ENCODE measurements at places on chromosomes 12 and 14.
A peak's percentile ranks its signal among the peaks of the same experiment; 100 is the strongest.

GRCh38 chr14:105536691-105537579 is 10.6 kb downstream of the TMEM121 start:
- no peaks in the 10 kb centered on the region for H3K36me3 ChIP-seq
- H3K4me3 ChIP-seq = no peak overlapping the region
- H3K27ac ChIP-seq = no peak overlapping the region
- DNase-seq = no peak

- no peaks in the 10 kb centered on the region for H3K36me3 ChIP-seq
- no peak for DNase-seq
- H3K27ac ChIP-seq = no peak overlapping the region
- H3K27me3 ChIP-seq = peaks cover 5% of the 10 kb centered on the region
- H3K4me1 ChIP-seq = no peaks in the 10 kb centered on the region
Measured at GRCh38 chr14:90814806-90815571, 1.2 kb downstream of the TTC7B start.

- H3K27ac ChIP-seq = no peak overlapping the region
- no peaks in the 10 kb centered on the region for H3K36me3 ChIP-seq
- no peak overlapping the region for H3K4me3 ChIP-seq
Measured at GRCh38 chr12:81086342-81086741, 8.5 kb downstream of the ACSS3 start.

- no peak overlapping the region for H3K27ac ChIP-seq
- H3K4me3 ChIP-seq = no peak overlapping the region
- H3K36me3 ChIP-seq = no peaks in the 10 kb centered on the region
- peaks cover 5% of the 10 kb centered on the region for H3K4me1 ChIP-seq
Measured at GRCh38 chr14:55256586-55256985, 14.6 kb upstream of the FBXO34 start.

DNA sequence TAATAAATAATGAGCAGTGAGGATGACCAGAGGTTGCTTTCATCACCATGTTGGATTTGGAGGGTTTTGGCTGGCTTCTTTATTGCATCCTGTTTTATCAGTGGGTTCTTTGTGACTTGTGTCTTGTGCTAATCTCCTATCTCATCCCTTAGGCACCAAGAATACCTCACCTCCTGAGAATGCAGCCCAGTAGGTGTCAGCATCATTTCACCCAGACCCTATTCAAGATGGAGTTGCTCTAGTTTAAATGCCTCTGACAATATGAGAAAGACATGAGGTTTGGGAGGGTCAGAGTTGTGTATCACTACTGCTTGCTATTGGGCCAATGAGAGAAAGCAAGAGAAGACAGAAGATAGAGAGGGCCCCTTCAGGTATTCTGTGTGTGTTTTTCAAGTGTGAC is 592.2 kb downstream of the ETNK1 start:
- no peaks in the 10 kb centered on the region for H3K36me3 ChIP-seq
- no peaks in the 10 kb centered on the region for H3K27me3 ChIP-seq
- H3K4me1 ChIP-seq = no peaks in the 10 kb centered on the region

DNA sequence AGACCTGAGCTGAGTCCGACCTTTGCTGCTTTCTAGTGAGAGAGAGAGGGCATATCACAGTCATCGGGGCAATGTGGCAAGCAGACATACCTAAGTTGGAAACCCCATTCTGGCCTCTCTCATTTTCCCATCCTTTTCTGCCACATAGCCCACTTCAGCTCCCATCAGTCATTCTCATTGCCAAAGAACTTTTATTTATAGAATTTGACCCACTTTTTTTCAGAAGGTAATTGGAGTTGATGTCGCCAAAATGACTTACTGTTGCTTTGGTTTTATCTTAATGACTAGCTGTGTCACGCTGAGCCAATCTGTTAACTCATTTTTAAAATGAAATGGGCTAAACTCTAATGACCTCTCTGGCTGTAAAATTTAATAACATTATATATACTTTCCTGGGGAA is 63.9 kb upstream of the RMST start:
- no peak overlapping the region for H3K27ac ChIP-seq
- H3K36me3 ChIP-seq = no peaks in the 10 kb centered on the region
- no peak overlapping the region for H3K4me3 ChIP-seq
- DNase-seq = no peak

GRCh38 chr14:76772300-76773187 is 11.3 kb downstream of the VASH1 start:
- H3K27me3 ChIP-seq = no peaks in the 10 kb centered on the region
- no peak overlapping the region for H3K4me3 ChIP-seq
- H3K36me3 ChIP-seq = no peaks in the 10 kb centered on the region
- no peak for DNase-seq
- H3K4me1 ChIP-seq = peaks cover 30% of the 10 kb centered on the region

DNA sequence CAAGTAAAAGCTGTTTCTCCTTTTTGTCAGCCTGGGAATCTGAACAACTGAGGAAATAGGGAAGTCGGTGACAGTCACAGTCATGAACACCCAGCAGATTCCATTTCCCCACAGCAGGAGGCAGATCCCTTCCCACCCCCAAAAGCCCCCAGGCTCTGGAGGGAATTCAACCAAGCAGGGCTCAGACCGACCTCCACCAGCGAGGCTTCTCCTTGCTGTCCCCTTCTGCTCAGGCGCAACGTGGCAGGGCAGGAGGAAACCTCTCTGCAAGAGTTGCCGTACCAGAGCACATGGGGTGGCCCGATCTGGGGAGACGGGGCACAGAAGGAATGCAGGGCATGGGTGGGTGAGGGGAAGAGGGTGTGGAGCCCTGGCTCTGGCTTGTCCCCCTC is 319 bp downstream of the GALNT6 start:
- H3K27me3 ChIP-seq = peaks cover 41% of the 10 kb centered on the region
- no peaks in the 10 kb centered on the region for H3K36me3 ChIP-seq
- no peak for DNase-seq
- peak overlapping the region; percentile 35 for H3K4me3 ChIP-seq
- H3K4me1 ChIP-seq = peaks cover 8% of the 10 kb centered on the region

DNA sequence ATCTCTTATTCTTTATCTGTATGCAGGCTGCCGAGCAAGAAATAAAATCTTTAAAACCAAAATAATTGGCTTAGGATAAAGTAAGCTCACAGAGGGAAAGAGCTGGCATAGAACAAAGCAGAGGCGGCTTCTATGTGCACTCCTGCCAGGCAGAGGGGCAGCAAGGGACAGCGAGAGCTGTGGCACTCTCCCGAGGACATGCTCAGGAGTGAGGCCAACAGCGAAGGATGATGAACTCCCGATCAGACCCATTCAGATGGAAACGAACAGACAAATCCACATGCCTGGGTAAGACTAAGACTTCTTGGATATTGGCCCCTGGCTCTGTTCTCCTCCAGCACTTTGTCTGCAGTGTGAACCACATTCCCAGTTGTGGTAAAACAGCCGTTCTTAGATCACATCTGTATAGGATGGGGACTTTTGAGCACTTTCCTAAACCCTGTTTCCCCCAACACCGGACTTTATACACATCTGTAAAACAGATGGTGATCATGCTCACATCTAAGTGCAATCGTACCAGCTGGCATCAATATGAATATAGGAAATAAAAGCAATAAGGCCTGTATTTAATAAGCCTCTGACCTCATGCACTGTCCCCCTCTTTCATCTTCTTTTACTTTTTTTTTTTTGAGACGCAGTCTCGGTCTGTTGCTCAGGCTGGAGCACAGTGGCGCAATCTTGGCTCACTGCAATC is 134.1 kb downstream of the PPM1H start:
- H3K4me1 ChIP-seq = no peaks in the 10 kb centered on the region
- DNase-seq = no peak
- no peaks in the 10 kb centered on the region for H3K27me3 ChIP-seq
- no peak overlapping the region for H3K4me3 ChIP-seq

- H3K36me3 ChIP-seq = no peaks in the 10 kb centered on the region
- H3K27me3 ChIP-seq = no peaks in the 10 kb centered on the region
- H3K4me3 ChIP-seq = no peak overlapping the region
- DNase-seq = no peak
- H3K27ac ChIP-seq = no peak overlapping the region
- H3K4me1 ChIP-seq = peaks cover 12% of the 10 kb centered on the region
Measured at GRCh38 chr12:48961801-48962200, 4.5 kb upstream of the ARF3 start.

- no peak overlapping the region for H3K4me3 ChIP-seq
- peaks cover 3% of the 10 kb centered on the region for H3K4me1 ChIP-seq
- H3K36me3 ChIP-seq = no peaks in the 10 kb centered on the region
Measured at GRCh38 chr12:95594136-95594535, 42.9 kb upstream of the USP44 start.

- no peak overlapping the region for H3K27ac ChIP-seq
- no peak for DNase-seq
- H3K36me3 ChIP-seq = no peaks in the 10 kb centered on the region
- H3K27me3 ChIP-seq = no peaks in the 10 kb centered on the region
- no peak overlapping the region for H3K4me3 ChIP-seq
- peaks cover 13% of the 10 kb centered on the region for H3K4me1 ChIP-seq
Measured at GRCh38 chr12:29239336-29239735, 90.3 kb downstream of the FAR2 start.

- H3K27ac ChIP-seq = no peak overlapping the region
- no peaks in the 10 kb centered on the region for H3K4me1 ChIP-seq
- H3K27me3 ChIP-seq = no peaks in the 10 kb centered on the region
- H3K4me3 ChIP-seq = no peak overlapping the region
Measured at GRCh38 chr12:66268562-66268961, 33.7 kb upstream of the HELB start.

GRCh38 chr12:122084857-122085405 is 6.4 kb downstream of the MLXIP start:
- no peak overlapping the region for H3K27ac ChIP-seq
- H3K36me3 ChIP-seq = peaks cover 6% of the 10 kb centered on the region
- H3K27me3 ChIP-seq = no peaks in the 10 kb centered on the region
- no peak for DNase-seq
- H3K4me1 ChIP-seq = peaks cover 27% of the 10 kb centered on the region

GRCh38 chr12:86710109-86710508 is 453.9 kb upstream of the MGAT4C start:
- H3K4me1 ChIP-seq = peaks cover 7% of the 10 kb centered on the region
- no peaks in the 10 kb centered on the region for H3K27me3 ChIP-seq
- no peaks in the 10 kb centered on the region for H3K36me3 ChIP-seq
- H3K4me3 ChIP-seq = no peak overlapping the region

DNA sequence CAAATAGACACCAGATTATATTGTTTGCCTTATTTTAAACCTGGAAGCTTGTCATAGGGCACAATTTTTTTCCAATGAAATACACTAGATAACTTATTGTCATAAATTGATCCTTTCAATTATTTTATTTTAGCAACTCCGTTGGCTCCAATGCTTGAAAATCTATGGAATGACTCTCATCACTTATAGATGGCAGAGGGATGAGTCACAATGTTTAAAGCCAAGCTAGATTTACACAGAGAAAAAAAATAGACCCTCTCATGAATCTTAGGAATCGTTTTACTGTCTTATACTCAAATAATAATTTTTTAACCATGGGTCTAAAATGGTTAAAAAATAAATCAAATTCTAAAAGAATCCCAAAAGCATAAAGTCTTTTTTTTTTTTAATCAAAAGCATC is 1276.6 kb upstream of the FLRT2 start:
- H3K36me3 ChIP-seq = no peaks in the 10 kb centered on the region
- H3K4me3 ChIP-seq = no peak overlapping the region
- no peaks in the 10 kb centered on the region for H3K4me1 ChIP-seq
- no peaks in the 10 kb centered on the region for H3K27me3 ChIP-seq
- DNase-seq = no peak
- H3K27ac ChIP-seq = no peak overlapping the region

- H3K27me3 ChIP-seq = no peaks in the 10 kb centered on the region
- DNase-seq = no peak
- H3K27ac ChIP-seq = no peak overlapping the region
- peaks cover 30% of the 10 kb centered on the region for H3K36me3 ChIP-seq
Measured at GRCh38 chr14:50619569-50620141, 48.5 kb downstream of the SAV1 start.

GRCh38 chr14:54567224-54567638 is 303 bp downstream of the SAMD4A start:
- H3K4me3 ChIP-seq = peak overlapping the region; percentile 78
- peak overlapping the region; percentile 97 for H3K27ac ChIP-seq
- H3K27me3 ChIP-seq = peaks cover 33% of the 10 kb centered on the region
- no peaks in the 10 kb centered on the region for H3K36me3 ChIP-seq

DNA sequence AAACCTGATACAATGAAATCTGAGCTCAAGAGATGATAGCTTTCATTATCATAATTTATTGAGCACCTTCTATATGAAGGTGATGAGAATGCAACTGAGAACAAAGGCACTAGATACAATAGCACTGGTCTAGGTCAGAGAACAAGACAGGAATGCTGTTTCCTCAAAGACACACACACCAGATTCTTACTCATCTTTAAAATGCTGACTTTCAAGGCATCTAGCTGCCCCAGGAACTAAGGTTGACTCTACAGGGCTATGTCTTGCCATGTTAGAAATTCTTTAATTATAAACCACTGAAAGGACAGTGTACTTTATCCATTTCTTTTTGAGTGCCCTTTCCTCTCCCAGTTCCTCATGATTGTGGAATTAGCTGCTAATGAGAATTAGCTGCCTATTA is 195.4 kb upstream of the RMST start:
- H3K27ac ChIP-seq = no peak overlapping the region
- DNase-seq = no peak
- no peaks in the 10 kb centered on the region for H3K36me3 ChIP-seq
- H3K4me1 ChIP-seq = no peaks in the 10 kb centered on the region
- no peak overlapping the region for H3K4me3 ChIP-seq

DNA sequence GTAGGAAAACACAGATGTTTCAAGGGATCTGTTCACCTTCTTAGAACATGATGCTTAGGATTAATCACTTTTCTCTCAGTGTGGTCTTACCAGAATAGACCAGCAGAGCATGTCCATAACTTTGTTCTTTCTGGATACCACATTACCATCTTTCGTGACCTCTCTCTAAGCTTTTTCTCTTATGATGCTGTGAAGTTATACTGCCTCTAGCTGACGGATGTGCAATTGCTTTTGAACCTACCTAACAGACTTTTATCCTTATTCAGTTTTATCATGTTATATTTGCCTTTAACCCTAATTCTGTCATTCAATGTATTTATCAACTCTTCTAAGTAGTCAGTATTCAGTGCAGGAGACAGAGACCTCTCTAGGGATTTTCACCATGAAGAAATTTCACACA is 246.7 kb downstream of the DACT1 start:
- no peak for DNase-seq
- no peaks in the 10 kb centered on the region for H3K4me1 ChIP-seq
- no peaks in the 10 kb centered on the region for H3K36me3 ChIP-seq
- H3K27ac ChIP-seq = no peak overlapping the region
- H3K4me3 ChIP-seq = no peak overlapping the region

DNA sequence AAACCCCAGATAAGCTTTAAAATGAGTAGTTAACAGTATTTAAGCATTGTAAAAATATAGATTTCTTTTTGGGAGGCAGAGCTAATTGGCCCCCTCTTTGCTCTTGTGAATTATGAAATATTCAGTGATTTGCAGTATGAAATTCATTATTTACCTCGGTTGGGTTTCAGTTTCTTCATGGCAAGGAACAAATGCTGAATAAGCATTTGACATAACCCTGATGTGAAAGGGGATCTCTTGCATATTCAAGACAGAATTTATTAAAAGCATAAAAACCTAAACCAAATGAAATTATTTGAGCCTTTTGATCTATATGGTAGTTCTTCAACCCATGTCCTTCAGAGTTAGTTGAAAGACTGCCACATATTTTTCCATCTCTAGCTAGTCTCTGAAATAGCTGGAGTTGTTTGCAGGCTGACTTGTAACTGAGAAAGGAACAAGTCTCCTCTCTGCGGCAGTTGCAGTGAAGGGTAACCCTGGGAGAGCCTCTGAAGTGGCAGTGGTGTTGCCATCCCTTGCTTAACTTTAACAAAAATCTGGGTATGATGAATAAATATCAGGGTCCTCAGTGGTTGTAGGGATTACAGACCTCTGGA is 690 bp downstream of the AKAP6 start:
- peaks cover 24% of the 10 kb centered on the region for H3K4me1 ChIP-seq
- H3K27ac ChIP-seq = no peak overlapping the region
- H3K36me3 ChIP-seq = no peaks in the 10 kb centered on the region
- no peak for DNase-seq
- no peaks in the 10 kb centered on the region for H3K27me3 ChIP-seq

- H3K4me1 ChIP-seq = no peaks in the 10 kb centered on the region
- no peak overlapping the region for H3K4me3 ChIP-seq
- DNase-seq = no peak
Measured at GRCh38 chr14:68268197-68268596, 448.6 kb downstream of the RAD51B start.

All from esophagus squamous epithelium (tissue), 5 donors.